RWPE1 (cell line): ENCODE measurements at places on chromosomes 1 and 21.

GRCh38 chr1:25795211-25795610, 4.8 kb upstream of the SELENON start:
- no peak for DNase-seq

DNA sequence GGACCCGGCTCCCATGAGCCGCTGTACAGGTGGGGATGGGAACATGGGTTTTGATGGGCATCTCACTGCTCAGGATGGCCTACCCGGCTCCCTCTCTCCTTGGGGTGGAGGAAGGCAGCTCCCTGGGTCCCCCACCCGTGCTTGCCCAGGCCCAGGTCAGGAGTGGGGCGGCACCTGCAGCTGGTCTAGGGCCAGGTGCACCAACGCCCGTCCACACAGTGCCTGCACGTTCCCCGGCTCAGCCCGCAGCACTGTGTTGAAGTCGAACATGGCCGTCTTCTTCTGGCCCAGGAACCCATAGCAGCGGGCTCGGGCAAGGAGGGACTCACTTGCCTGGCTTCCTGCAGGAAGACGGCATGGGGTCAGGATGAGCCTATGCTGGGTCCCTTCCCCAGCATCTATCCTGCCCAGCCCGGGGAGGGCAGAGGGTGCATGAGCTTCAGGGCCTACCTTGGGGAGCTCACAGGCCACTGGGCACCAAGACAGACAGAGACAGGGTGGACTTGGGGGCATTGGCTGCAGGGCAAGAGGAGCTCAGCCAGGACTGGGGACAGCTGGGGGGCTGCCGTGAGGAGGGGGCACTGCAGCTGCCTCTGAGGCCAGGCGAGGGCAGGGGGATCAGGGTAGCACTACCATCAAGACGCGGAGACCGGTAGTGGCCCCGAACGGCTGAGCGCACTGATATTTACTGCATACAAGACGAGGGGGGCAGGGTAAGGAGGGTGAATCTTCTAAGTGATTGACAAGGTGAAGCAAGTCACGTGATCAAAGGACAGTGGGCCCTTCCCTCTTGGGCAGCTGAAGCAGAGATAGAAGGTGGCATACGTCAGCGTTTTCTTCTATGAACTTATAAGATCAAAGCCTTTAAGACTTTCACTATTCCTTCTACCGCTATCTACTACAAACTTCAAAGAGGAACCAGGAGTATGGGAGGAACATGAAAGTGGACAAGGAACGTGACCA, 17.8 kb downstream of the TTC34 start:
- no peak for DNase-seq

DNA sequence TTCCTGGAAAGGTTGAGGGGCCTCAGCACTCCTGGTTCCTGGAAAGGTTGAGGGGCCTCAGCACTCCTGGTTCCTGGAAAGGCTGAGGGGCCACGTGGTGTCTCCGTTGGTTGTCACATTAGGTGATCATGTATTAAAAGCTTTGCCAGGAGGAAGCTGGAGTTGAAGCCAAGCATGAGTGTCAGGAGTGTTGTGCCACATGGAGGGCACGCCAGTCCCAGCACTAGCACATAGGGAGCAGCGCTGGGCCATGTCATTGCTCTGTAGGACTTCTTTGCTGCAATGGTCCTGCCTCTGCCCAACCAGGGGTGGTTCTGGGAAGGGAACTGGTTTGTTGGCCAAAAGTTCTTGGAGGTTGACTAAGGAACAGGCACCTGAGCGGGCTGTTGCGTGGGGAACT, 13.3 kb downstream of the ATP5PO start:
- no peak for DNase-seq

GRCh38 chr1:110463725-110464124, 12.8 kb downstream of the PROK1 start:
- peak; percentile 41 for DNase-seq

GRCh38 chr1:6183520-6183989, 3.4 kb upstream of the CHD5 start:
- no peak for DNase-seq

- peak; percentile 52 for DNase-seq
Observed at GRCh38 chr1:226870026-226870400, 403 bp upstream of the PSEN2 start.

GRCh38 chr1:47533793-47534328, 96.0 kb downstream of the FOXD2 start:
- no peak for DNase-seq

- DNase-seq = no peak
Observed at GRCh38 chr21:43574741-43575472, 84.4 kb downstream of the HSF2BP start.

GRCh38 chr21:42311160-42311559, 4.0 kb downstream of the TFF3 start:
- no peak for DNase-seq

GRCh38 chr1:32454726-32455125, 10.1 kb upstream of the ZBTB8B start:
- peak; percentile 45 for DNase-seq

DNA sequence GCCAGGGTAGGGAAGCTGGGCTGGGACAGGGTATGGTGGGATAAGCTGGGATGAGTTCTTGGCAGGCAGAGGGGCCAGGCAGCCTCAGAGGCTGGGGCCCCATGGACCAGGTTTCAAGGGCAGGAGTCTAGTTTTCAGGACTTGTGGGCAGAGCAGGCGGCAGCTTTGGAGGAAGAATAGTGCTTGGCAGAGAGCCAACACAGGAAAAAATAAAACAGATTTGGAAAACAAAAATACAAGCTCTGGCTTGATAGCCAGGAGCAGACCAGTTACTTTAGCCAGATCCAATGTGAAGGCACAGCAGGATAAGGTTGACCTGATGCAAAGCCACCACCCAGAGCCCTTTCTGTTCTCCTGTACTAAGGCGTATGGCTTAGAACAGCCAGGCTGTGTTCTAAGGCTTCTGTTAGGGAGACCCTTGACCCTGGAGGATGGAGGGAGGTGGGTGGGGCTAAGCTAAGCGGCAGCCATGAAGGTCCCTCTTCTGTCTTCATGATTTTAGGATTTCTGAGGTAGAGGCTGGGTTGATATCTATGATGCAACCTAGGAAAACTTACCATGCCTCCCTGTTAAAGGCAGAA, 5.5 kb downstream of the TRAF5 start:
- no peak for DNase-seq

DNA sequence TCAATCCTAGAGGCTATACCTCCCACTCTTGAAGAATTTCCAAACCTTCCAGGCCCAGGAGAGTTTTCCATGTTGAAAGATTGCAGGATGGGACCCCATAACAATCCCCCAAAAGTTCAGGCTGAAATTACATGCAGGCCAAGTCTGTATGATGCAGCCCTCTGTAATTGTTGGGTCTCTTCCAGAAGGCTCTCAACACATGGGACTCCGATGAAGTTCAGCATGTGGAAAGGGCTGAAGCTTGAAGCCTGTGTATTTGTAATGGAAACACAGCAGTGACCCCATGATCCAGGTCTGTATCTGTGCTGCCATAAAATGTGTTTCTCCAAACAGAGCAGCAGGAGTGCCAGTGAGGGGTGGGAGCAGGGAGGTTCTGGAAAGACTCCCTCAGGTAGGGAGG, 202.5 kb upstream of the LYPLAL1 start:
- DNase-seq = no peak

- no peak for DNase-seq
Observed at GRCh38 chr1:47441450-47442106, 3.7 kb downstream of the FOXD2 start.

DNA sequence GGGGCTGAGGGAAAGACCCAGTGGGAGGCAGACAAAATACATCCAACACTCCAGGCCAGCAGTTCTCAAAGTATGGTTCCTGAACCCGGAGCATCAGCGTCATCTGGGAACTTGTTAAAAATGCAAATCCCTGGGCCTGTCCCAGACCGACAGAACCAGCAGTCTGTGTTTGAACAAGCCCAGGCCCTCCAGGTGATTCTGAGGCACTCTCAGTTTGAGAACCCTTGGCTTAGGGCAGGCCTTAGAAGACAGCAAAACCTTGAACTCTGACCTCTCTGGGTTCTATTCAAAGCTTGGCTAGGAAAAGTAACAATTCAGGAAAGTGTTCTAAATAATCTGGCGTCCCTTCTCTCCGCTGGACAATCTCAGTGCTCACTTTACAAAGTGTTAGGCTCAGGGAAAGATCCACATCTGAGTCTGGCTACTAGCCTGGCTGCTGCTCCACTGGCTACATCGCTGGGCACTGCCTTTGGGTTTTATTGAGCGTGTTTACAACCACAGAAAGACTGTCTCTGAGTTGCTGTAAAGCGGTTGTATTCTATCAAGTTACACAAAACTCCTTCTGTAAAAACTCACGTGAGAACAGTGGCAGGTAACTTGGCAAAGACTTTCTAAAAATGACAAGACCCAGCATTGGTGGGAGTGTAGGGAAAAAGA, 166.1 kb downstream of the HIVEP3 start:
- no peak for DNase-seq

DNA sequence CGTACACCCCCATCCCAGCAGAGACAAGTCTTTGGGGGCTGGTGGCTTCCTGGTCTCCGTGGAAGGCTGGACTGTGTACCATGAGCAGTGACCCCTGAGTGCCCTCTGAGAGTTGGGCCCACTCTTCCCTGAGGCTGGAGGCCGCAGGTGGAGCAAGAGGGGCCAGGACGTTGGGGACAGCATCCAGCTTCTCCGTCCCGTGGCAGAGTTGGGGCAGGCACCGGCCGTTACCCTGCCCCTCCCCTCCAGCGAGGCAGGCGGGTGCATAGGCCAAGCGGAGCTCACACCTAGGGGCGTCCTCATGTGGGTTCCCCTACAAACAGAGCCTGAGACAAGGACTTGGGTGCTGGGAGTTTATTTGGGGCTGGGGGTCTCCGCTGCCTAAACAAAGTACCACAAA, 14.0 kb downstream of the GABRD start:
- no peak for DNase-seq

GRCh38 chr21:46393941-46394594, 64.6 kb upstream of the DIP2A start:
- DNase-seq = no peak

DNA sequence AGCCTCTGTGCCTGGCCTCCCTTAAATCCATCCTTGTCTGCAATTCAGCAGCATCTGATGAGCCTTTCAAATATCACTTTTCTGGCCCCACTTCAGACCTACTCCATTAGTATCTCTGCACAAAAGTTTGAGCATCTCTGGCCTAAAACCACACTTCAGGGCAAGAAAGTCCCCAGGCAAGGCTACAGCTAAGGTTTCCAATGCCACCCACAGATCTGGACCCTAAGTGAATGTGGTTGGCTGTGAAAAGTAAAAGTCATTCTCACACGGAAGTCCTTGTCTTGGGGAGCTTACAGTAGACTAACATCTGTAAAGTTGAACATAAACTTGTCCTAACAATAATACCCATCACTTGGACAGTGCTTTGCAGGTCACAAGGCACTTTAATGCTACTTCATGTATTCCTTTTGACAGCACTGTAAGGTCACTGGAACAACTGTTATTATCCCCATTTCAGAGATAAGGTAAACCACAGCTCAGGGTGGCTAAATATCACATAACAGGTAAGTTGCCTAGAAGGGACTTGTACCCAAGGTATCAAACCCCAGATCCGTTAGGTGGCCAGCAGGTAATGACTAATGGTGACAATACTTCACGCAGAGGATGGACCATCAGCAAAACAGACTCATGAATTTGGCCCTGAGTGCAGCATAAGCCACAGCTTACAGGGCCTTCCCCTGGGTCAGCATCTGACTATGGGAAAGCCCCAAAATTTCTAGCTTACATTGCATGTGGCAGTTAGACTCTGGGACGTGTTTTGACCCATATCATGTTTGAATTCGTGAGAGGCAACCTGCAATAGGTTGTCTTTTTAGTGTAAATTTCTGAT, 356.0 kb downstream of the HHAT start:
- DNase-seq = no peak

DNA sequence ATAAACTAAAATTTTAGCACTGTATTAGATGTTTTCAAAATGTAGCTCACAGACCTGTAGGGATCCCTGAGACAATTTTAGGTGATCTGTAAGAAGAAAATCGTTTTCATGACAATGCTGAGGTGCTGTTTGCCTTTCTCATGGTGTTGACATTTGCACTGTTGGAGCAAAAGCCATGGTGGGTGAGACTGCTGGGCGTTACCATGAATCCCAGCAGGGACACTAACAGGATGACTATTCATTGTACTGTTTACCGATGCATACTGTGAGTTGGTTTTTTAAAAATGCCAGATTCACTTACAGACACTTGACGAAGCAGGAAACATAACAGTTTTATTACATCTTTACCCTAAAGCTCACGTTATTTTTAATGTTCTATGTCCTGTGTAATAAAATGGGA, 468.5 kb downstream of the PCP4 start:
- no peak for DNase-seq

DNA sequence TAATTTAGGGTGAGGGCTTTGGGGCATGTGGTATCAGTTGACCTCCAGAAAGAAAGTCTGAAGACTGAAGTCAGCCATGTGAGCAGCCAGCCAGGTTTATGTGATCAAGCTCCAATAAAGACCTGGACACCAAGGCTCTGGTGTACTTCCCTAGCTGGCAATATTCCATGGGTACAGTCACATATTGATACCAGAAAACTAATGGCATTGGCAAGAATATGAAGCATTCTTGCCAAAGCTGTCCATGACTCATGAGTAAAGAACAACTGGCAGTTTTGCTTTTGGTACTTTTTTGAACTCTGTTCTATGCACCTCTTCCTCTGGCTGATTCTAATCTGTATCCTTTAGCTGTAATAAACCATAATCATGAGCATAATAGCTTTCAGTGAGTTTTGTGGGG, 415.3 kb upstream of the CAMK1G start:
- peak; percentile 39 for DNase-seq

- DNase-seq = no peak
Observed at GRCh38 chr1:209749205-209749604, 6.6 kb upstream of the TRAF3IP3 start.

GRCh38 chr1:196651079-196651478, 764 bp upstream of the CFH start:
- DNase-seq = no peak
